Esophagus mucosa (tissue), 1 donor: ENCODE measurements at places on chromosomes 2 and 18.
A peak's percentile ranks its signal among the peaks of the same experiment; 100 is the strongest.

GRCh38 chr2:70115646-70116442, 28.6 kb downstream of the PCBP1 start:
- peak; percentile 43 for ATAC-seq

DNA sequence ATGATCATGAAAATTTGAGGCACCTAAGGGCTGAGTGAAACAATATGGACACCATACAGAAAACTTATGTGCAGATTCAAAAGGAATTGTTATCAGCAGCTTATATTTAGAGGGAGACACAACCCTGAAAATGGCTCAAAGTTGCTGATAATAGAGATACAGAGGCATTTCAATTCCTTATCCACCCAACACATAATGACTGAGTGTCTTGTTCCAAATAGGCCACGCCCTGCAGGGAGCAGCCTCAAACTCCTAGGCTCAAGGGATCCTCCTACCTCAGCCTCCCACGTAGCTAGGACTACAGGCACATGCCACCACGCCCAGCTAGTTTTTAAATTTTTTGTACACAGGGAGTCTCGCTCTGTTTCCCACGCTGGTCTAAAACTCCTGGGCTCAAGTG, 79.0 kb downstream of the LBH start:
- no peak for ATAC-seq

DNA sequence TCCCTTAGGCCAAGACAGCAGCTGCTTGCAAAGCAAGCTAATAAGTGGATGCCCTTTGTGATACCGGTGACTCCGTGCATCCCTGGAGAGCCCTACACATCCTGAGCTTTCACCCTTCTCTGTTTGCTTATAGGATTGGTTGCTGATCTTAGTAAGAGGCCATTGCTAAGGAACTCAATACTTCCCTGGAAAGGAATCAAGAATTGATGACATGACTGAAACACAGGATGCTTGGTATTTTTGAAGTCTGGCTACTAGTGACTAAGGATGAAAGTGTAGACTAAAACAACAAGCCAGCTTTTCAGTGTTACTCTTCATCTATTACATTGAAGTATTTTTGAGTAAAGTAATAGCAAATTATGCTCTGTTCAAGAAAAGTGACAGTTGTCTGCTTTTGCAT, 123.0 kb upstream of the SERPINE2 start:
- ATAC-seq: no peak

DNA sequence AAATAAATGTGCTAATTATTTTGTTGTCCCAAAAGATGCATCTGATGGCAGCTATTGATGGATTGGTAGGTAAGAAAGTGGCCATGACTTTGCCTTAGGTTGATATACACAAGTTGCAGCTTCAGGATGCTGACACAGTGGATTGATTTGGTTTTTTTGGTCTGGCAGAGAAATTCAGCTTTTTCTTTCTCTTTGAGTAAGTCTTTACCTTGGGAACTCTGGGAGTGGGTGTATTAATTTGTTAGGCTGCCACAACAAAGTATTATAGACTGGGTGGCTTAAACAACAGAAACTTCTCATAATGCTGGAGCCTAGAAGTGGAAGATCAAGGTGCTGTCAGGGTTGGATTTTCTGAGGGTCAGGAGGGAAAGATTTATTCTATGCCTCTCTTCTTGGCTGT, 19.8 kb upstream of the ICOS start:
- no peak for ATAC-seq

DNA sequence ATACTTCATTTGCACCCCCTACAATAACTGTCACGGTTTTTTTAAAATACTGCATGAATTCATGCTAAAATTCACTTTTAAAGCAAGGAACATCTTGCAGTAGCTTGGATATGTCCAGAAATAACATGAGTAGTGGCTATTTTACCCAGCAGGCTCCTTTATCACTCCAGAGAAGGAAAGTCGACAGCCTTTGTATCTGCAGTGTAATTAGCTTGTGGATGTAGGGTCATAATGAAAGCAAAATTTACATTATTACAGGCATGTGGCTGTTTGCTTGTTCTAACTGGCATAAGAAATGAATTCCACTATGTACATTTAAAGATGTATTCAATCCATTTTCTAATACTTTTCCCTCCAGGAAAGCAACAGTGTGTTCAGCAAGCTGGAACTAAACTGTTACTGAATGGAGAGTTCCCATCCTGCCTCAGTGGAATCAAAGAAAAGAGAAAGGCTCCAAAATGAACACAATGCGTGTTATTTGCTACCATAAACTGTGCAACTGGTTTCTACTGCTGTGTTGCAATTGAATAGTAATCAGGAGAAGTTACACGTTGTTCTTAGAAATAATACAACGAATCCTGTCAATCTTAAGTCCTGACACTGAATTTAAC, 321.2 kb upstream of the VRK2 start:
- no peak for ATAC-seq

DNA sequence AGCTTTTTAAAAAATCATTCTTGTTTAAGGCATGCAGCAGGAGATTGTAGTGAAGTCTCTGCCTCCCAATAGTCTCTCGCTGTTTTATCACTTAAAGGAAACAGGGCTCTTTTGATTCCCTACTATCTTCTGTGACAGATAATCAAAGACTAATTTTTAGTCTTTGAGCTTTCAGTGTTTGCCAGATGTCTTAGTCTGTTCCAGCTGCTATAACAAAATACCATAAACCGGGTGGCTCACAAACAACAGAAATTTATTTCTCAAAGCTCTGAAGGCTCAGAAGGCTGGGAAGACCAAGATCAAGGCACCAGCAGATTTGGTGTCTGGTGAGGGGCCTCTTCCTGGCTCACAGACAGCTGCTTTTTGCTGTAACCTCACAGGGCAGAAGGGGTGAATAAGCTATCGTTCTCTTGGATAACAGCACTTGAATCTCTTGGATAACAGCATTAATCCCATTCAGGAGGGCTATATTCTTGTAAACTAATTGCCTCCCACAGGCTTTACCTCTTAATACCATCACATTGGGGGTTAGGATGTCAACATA, 37.8 kb upstream of the STAT4 start:
- no peak for ATAC-seq

GRCh38 chr2:60837123-60837522, 44.3 kb upstream of the REL start:
- no peak for ATAC-seq

GRCh38 chr2:9311488-9311887, 104.9 kb downstream of the ASAP2 start:
- ATAC-seq: peak; percentile 62

DNA sequence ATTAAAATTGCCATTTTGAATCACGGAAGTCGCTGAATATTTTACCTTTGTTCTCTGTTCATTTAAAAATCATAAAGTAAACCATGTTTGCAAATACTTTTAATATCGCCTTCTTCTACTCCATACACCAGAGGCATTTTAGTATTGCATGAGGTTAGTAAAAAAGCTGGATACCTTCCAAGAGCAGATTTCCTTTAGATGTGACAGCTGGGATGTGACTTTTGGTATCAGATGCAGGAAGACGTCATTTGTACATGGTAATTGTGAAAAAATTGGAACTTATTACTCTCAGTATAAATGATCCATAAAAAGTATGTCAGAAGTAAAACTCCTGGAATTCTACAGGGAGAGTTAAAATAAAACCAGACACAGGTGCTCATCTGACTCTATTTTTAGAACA, 89.5 kb downstream of the SLC4A10 start:
- no peak for ATAC-seq

DNA sequence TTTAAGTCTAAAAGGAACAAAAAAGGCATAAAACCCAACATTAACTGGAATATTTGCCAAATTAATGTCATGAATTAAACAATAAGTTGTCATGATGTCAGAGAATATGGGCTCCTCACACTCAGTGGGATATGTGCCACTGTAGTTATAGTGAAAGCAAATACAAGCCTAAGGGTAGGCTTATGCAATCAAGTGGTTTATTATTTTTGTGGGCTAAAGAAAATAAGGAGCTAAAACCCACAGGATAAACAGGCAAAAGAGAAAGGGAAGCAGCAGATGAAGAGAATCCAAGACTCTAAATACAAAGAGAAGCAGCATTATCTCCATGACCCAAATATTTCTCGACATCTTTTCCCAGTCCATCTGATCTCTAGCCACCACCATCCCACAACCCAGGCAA, 17.5 kb downstream of the YWHAQ start:
- ATAC-seq: no peak

GRCh38 chr2:77105008-77105407, 417.2 kb downstream of the LRRTM4 start:
- ATAC-seq: no peak

DNA sequence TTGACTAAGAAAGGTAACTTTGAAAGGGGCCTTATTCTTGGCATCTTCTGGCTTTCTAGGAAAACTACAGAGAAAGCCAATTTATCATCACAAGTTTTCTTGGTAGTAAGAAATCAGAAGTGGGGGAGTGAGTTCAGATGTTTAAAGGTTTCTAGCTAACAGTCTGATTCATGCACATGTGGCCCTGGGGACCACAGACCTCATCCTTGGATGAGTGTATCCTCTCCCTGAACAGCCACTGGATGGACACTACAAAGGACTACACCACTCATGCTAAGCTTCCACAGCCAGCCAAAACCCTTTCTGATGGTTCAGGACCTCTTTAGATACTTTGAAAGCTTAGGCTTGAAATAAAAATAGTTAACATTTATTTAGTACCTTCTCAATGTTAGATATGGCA, 218.3 kb upstream of the STK17B start:
- no peak for ATAC-seq

GRCh38 chr2:177147093-177147694, 65.4 kb upstream of the HNRNPA3 start:
- ATAC-seq: peak; percentile 49

GRCh38 chr2:1553671-1554295, 140.5 kb downstream of the TPO start:
- peak; percentile 31 for ATAC-seq

DNA sequence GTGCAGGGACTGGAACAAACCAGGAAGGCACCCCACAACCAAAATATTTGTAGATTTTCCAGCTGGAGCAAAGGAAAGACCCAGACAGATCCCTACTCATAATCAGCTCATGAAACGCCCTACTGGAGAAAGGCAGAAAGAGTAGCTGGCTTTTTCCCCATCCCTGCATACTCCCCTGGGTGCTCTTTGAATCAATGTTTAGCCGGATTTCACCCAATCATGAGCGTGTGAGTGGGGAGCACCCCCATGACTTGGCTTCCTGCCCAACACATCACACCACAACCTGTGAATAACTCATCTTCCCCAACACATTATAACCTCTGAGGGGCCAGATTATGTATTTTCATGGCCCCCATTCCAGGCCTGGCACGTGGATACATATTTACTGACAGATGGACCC, 35.1 kb upstream of the SLC14A1 start:
- no peak for ATAC-seq

- no peak for ATAC-seq
Observed at GRCh38 chr2:189602233-189602632, 21.6 kb upstream of the SLC40A1 start.

- ATAC-seq: peak; percentile 0
Observed at GRCh38 chr2:237692601-237693290, 65.4 kb downstream of the LRRFIP1 start.

DNA sequence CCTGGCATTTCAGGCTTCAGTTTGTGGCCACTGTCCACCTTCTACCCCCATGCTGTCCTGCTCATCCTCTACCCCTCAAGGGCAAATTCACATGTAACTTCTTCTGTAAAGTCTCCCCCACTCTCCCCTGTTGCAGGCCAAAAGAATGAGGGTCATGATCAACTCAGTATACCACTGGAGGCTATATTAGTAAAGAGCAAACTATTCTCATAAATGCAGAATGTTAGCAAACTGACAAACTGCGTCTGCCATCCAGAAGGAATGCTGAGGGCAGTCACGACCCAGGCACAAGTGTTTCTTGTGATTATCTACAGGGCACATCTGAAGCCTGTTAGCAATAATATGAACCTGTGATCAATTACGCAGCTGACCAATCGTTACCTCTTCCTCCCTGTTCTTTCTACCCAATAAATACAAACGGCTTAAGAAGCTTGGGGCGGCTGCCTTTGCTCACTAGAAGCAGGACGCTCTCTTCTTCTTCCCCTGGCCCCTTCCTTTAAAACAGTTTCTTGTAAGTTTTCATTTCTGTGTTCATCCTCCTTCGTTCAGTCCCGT, 58.3 kb downstream of the SEPTIN10 start:
- ATAC-seq: no peak

DNA sequence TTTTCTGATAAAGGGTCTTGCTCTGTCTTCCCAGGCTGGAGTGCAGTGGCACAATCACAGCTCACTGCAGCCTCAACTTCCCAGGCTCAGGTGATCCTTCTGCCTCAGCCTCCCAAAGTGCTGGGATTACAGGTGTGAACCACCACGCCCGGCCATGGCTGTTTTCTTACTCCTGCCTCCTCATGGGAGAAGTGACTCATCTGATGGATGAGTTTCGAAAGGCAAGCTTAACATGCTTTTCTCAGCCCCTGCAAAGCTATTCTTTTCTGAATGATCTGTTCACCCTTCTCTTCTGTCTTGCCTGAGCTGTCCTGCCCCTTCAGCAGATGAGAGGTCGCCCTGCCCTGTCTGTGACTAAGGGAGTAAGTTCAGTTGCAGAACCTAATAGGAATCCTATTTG, 929 bp upstream of the CREG2 start:
- ATAC-seq: peak; percentile 84

DNA sequence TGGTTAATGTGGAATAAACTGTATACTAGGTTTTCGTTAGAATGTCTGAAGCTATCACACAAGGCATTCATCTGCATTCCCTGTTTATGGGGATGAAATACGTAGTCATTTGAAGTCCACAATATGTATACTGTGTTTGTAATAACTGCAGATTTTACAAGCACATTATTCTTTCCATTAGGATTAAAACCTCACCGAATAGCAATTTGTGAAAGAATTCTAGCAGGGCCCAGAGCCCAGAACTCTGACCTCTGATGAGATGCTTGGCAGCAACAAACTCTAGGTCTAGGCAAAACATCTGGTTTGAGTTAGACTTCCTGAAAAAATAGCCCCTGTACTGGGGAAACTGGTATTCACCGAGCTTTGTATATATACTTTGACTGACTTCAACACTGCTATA, 158.2 kb downstream of the SRBD1 start:
- ATAC-seq: no peak

DNA sequence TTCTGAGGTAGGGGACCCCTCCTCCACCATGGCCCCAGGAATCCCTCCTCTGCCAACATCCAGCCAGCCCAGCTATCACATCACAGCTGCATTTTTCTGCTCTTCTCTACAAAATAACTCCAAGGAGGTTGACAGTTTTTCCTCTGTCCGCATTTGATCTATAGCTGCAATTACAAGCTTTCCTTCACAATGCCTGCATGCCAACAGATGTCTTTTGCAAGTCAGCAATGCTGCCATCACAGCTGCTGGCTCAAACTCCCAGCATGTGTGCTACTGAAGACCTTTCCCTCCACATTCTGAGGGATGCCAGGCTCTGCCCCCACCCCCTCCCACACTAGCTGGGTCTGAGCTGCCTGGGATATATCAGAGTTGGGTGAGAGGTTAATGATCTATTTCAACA, 51.7 kb downstream of the MCFD2 start:
- no peak for ATAC-seq

DNA sequence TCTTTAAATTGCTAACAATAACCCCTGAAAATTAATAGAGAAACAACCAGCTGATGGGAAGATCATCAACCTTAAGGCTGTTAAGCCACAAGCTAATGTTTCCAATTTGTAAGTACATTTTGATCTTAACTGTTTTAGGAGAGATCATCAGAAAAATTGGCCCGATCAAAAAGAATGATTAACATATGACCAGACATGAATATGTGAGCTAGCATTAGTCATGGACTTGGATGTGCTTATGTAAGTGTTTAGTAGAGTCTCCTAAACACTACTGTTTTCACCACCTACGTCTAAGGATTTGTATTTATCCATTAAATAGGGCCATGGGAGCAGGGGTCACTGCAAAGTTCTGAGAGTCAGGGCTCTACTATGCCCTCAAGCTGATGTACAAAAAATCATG, 4.3 kb downstream of the LMAN1 start:
- no peak for ATAC-seq
